EH (cell line): ENCODE measurements at places on chromosomes 5 and 9.
A peak's percentile ranks its signal among the peaks of the same experiment; 100 is the strongest.

DNA sequence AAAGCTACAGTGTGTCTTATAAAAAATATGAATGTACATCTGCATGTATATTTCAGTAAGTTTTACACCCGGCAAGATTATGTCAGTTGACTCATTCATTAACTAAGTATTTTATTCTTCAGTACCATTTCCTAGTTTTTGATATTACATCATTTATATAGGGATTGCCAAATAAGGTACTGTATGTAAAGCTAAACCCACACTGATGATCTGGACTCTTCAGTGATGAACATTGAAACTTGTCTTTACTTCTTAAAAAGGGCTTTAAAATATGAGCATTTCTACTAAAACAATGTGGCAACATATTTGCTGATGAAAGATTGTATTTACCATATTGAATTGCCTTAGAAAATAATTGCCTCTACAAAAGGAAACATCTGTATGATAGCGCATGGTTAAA is 151.8 kb upstream of the TLX3 start:
- peak; percentile 15 for DNase-seq

- DNase-seq, result peak; percentile 85
Observed at GRCh38 chr5:75335952-75336614, 937 bp upstream of the HMGCR start.

DNA sequence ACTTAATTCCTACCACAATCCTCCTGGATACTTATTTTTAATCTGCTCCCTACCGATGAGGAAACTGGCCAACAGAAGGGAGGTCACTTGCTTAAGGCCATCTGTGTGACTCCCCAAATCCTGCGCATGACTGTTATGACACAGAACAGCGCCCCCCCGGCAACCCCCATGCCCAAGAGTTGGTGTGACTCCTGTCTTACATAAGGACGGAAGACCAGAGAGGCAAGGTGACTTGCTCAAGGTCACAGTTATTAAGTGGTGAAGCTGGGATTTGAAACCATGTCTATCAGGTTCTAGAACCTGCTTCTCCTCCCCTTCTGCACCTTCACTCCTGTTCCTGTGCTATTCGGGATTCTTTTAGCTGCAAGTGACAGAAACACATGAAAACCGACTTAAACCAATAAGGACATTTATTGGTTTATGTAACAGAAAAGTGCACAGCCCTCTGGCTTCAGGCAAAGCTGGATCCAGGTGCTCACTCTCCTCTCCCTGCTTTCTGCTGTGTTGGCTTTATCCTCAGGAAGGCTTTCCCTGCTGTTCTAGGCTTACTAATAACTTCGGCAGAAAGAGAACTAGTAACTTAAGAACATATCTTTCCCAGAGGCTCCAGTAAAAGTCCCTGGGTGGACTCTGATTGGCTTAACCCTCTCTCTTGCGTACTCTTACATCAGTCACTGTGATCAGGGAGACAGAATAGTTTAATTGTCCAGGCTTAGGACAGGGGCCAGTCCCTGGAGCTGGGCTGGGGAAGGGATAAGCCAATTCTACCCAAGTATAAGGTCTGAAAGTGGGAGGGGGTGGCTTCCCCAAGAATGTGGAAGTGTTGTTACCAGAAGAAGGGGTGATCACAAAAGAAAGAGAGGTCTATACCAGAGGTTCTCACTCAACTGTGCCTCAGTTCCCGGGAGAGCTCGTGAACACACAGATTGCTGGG is 43.7 kb downstream of the FGF18 start:
- peak; percentile 18 for DNase-seq

DNA sequence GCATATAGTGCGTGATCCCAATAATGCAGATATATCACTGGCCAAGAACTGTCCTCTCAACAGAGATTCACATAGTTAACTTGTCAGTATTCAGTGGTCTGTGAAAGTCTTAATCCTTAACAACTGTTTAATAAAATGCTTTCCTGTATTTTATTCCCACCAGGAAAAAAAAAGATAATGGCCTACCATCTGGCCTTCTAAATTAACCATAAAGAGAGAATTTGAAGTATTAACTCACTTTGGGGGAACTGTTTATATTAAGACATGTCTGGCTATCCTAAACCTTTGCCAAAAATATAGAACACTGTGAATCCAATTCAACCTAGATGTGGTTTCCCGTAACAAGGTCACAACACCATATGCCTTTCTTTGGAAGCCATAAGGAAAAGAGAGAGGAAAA is 818 bp upstream of the FREM1 start:
- no peak for DNase-seq

GRCh38 chr5:3911773-3912172 is 316.1 kb downstream of the IRX1 start:
- no peak for DNase-seq

DNA sequence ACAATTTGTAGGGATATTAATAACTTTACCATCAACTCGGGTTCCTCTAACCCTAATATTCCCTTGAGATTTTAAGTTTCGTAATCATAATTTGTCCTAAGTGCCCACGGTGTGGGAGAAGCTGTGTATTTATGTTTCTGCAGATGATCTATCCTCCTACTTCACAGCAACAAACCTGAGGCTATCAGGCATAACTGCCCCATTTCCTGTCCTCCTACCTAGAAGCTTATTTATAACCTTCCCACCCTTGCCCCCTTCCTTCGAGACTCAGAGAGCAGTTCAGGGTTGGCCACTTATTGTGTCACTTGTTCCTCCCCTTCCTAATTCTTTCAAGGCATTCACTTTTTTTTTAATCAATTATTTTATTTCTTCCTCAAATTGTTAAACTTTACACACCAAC is 29.6 kb upstream of the LCP2 start:
- DNase-seq, result no peak

DNA sequence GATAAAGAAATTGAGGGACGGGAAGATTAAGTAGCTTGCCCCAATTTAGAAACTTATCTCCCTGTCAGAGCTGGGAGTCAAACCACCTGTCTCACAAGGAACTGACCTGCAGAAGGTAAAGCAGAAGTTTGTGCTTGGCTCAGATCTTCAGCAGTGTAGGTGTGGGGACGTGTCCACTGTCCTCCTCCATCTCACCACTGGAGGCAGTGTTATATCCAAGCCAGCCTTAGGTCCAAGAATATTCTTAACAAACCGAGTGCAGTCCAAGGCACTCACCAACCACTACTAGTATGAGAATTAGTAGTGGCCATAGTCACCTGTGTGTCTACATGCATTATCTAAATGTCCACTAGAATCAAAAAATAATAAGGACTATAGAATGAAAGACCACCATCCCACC is 86.3 kb upstream of the IRX1 start:
- DNase-seq, result no peak

- peak; percentile 19 for DNase-seq
Observed at GRCh38 chr9:107600060-107600573, 110.5 kb upstream of the KLF4 start.

GRCh38 chr5:52743970-52744369 is 43.7 kb upstream of the ITGA1 start:
- DNase-seq, result peak; percentile 83

DNA sequence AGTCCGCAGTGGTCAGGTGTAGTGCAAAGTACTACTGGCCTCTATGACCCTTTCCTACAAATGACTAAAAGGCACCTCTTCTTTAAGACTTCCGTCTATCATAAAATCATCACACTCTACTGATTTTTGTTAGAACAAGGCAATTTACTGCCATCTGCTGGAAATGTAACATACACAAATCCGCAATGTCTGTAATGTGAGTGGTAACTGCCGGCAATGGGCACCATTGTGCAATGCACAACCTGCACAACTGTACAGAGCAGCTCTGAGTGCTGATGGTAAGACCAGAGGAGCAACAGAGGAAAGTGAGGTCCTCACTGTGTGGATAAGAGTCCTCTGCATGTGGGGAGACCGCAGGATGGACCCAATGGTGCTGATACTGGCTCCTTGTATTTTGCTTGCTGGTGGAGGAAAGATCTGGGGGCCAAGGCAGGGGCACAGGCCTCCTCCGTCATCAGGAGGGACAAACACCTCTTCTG is 103.7 kb downstream of the ATPSCKMT start:
- peak; percentile 62 for DNase-seq

DNA sequence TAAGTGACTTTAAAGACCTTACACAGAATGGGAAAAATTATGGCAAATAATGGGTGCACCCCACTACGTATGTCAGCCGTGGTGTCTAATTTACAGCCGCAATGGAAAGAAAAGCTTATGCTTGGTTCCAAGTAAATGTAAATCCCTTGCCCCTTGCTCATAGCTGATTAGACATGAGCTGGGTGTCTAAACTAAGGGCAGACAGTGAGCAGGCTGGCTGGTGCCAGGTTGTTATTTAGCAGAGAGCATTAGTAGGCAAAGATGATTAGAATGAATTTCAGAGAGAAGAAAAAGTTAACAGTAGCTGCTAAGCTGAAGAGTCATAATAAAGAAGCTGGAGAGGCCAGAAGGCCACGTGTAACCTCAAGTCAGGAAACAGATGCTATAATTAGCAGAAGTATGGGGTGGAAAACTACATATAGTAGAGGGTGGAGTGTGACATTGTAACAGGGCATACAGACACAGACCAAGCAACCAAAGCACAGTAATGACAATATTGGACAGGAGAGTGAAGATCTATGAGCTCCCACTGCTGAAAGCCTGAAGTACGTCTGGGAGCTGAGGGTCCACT is 257.7 kb downstream of the MCTP1 start:
- no peak for DNase-seq
